ENCODE measurements at places on chromosomes 3 and 15.
A peak's percentile ranks its signal among the peaks of the same experiment; 100 is the strongest.

DNA sequence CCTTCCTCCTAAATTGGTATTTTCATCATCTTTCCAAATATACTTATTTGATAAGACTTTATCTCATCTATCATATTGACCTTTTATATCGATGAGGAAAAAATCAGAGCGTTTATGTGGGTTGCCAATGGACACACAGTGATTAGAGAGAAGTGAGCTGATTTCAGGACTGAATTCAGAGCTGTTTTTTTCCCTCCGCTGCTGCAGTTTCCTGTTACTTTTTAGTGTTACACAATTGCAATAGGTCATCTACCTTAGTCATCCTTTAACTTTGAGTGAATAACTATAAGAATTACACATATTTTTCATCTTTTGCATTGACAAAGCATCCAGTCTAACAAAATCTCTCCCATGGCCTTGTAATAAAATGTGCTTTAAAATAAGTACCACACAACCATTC is 266.3 kb upstream of the CNTN4 start:
- DNase-seq: no peak

- no peak for DNase-seq
Observed at GRCh38 chr3:56952846-56953245, 107.6 kb upstream of the SPATA12 start.

GRCh38 chr3:185667574-185667973 is 81.5 kb downstream of the SENP2 start:
- no peak for DNase-seq

DNA sequence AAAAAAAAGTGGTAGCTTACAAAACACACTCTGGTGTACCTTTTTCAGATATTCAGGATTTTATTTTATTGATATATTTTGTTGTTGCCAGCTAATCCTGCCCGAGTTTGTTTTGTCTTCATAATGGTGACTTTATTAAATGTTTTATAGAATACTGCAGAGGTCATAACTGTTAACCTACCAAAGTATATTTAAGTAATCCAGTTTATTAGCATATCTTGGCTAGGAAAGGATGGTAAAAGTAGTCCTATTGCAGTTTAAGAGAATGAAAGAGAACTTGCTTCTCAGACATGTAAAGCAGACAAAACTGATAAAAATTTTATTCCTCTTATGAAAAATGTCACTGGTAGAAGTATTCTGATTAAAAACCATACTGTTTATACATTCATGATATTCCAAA is 59.2 kb upstream of the IGSF10 start:
- no peak for DNase-seq

- no peak for DNase-seq
Observed at GRCh38 chr3:67031986-67032385, 33.9 kb downstream of the KBTBD8 start.

DNA sequence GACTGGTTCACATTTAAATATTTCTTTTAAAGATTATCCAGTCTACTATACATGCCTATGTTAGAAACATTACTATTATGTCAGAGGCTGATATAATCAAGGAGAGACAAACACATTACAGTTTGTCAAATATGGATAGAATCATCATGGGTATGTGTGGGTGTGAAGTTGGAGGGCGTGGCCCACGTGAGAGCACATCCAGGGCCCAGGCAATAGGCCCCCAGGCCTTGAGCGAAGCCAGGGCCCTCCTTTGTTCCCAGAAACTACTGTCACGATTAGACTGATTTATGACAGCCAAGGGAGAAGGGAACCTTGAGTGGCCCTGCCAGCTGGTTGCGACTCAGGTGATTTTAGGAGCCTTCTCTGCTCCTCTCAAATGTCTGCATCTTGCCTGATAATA is 26.9 kb upstream of the LDHAL6B start:
- no peak for DNase-seq

DNA sequence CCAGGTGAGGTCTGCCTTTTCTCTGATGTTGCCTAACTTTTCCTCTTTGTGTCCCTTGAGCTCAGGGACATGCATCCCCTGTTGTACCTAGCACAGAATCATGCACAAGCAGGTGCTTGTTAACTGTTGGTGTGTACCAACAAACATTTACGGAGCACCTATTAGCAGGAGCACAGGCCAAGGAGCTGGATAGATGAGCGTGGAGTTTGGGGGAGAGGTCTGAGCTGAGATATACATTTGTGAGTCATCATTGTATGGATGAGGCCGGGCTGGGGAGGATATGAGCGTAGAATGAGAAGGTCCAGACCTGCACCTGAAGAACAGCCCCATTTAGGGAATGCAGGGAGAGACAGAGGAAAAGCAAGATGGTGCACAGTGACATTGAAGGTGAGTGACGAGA is 53.4 kb downstream of the SMAD3 start:
- no peak for DNase-seq

DNA sequence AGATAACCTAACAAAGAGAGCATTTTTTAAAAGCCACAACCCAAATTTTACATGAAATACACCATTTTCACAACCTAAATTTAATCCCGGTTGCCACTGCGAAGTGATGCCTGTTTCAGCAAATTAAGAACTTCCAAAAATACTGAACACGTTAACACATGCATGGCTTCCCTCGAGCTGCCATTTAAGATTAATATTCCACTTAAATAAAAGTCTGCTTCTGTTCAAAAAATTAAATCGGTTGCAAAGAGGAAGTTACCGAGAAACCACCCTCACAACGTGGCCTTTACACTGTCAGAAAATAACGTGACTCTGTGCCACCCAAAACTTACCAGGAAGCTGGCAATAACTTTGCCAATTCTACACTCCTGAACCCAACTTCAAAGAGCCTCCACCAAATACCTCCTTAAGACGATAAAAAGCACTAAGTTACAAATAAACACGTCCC is 1.2 kb downstream of the TBL1XR1 start:
- DNase-seq: no peak

DNA sequence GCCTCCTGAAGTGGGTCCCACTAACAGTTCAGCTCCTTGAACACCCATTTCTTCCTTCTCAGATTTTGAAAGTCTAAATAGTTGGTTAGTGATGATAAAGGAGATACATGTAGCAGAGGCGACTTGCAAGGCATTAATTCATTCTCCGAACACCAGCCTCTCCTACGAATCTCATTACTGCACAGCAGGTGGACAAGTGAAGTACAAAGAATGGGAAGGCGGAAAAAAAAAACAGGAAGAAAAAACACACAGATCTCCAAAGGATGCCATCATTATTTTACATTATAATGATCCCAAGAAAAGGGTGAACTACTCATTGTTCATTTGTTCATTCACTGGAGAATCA is 276.5 kb downstream of the MAGI1 start:
- DNase-seq: no peak

DNA sequence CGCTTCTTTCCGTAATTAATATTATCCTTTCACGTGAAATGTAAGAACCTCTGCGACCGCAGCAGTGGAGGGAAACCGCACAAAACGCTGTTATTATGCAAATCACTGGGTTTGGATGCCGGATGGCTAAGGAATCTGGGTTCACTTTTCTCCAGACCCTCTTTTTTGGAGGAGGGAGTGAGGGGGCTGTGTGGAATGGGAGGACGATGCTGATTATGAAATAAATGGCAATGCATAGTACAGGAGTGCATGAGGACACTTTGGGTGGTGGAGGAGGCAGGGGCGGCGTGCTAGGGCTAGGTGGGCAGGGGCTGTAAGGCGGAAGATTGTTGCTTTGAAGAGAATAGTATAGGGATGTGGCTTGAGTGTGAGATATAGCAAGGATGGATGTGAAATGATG is 1.8 kb downstream of the CADM2 start:
- DNase-seq: no peak

DNA sequence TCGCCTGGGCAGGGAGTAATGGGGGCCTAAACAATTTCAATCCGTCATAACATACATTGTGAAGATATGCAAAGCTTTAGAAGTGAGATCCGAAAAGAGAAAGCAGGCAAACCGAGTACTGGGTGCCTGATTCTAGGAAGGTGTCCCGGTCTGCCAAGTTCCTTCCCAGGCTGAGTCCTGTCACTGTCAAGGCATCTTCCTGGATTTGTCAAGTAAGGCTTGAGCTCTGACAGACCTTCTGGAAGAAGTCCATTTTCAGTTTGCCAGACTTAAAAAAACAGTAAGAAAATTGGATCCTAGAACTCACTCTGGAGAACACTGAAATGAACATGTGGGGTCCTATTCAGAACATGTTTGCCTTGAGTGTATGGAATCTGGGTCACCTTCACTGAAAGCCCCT is 253.9 kb downstream of the RORA start:
- no peak for DNase-seq

GRCh38 chr15:35691173-35691761 is 145.3 kb upstream of the DPH6 start:
- DNase-seq: no peak

- no peak for DNase-seq
Observed at GRCh38 chr15:49865925-49866757, 245.3 kb downstream of the DTWD1 start.

GRCh38 chr3:61387817-61388216 is 136.6 kb upstream of the FHIT start:
- no peak for DNase-seq

GRCh38 chr3:112395181-112395895 is 62.4 kb downstream of the CD200 start:
- DNase-seq: no peak

DNA sequence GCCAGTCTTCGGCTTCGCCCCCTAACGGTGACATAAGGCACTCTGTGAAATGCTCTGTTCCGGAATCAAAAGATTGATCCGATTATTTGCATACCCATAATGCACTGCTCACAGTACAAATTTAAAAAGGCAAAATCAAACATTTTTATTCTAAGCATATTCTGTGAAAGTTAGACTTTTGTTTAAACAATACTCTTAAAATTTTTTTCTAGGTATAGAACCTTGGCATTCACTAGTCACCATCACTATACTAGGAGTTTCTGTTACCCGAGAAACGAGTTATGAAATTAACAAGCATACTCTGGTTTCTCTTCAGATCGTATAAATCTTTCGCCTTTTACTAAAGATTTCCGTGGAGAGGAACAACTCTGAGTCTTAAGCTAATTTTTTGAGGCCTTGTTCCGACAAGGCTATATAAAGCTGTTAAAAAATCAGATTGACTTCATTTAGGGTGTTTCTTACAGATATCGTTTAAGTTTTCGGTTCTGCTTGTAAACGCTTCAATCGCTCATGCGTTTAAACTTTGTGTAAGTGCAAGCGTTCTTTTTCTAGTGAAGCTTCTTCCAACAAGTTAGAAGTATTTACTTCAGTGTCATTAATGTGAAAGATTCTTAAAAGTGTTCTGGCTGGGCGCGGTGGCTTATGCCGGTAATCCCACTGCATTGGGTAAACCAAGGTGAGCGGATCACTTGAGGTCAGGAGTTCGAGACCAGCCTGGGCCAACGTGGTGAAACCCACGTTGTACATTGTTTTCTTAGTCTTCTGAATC is at the start of gene RNU5B-1:
Gene RNU5B-1, plus strand, starts transcription at position 297 of the 769 bp plus-strand sequence.
- DNase-seq: peak; percentile 92

GRCh38 chr3:123122525-123123315 is 55.9 kb downstream of the PDIA5 start:
- DNase-seq: no peak

- no peak for DNase-seq
Observed at GRCh38 chr15:40940296-40940801, 11.2 kb downstream of the DLL4 start.

- no peak for DNase-seq
Observed at GRCh38 chr3:13301286-13301987, 118.7 kb downstream of the NUP210 start.

- no peak for DNase-seq
Observed at GRCh38 chr3:11021611-11022011, 29.1 kb downstream of the SLC6A1 start.

DNA sequence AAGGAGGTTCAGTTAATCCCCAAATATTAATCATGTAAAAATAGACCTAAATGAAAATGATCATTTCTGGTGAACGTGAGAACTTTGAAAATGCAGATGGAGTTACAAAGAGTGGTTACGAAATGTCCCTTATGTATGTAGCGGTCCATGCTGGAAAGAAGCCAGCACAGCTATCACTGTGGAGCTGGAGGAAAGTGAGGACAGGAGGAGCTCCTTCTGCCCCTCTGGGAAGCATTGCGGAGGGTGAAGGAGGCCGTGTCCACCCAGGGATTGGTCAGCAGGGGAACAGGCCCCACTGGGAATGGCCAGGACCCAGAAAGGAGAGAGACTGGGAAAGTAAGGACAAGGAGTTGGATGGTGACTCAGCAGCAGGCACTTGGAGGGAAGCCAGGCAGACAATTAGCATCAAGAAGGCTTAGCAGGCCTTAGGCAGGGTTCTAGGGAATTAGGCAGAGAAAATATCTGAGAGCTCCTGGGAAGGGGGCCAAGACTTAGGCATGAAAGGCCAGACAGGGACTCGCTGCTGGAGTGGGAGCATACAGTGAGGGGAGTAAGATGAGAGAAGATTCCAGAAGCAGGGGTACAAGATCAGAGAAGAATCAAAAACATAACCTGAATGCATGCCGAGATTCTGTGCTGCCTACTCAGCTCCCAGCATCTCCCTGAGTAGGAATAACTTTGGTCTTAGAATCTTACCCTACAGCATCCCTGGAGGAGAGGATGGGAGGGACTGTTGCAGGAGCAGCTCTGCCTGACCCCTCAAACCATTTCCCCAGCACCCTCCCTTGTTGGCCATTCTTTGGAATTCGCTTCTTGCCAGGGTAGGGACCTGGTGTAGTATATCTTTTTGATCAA is 171.0 kb upstream of the UMPS start:
- DNase-seq: no peak

DNA sequence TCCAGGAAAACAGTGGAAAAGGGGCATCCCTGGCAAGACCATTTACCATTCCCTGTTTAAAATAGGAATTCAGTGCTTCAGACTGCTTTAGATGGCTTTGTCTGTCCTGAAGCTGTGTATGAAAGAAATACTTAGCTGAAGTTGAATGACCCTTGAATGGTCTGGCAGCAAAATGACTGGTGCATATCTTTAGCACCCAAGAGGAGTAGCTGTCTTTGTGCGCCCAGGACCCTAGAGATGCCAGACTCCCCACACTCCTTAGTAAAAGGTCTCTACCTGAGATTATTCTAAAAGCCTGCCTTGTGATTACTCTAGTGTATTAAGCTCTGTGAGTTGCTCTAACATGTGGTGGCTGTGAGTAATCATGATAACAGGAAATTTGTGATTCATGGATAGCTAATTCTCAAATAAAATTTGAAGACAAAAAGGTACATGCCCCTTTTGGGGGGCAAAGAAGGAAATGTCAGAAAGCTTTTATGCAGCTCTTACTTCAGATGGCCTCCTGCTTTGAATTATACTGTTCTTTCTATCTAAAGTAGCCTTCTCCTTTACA is 3.2 kb downstream of the MAPKBP1 start:
- no peak for DNase-seq

DNA sequence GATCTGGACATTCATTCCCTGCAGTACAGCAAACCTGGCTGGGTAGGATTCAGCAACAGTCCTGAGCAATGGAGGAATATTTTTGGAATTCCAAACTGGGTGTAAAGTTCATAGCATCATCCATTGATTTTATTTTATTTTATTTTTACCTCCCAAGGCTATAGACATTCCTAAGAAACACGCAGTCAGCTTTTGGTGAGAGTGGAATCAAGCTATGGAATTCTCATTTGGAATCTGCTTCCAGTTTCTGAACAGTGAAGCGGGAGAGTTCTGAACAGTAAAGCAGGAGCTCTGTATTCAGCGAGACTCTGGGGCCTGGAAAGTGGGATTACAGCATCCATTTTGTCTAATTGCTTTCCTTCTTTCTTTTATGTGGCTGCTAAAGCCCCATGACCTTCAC is 1.4 kb upstream of the PDZRN3 start:
- DNase-seq: no peak

- no peak for DNase-seq
Observed at GRCh38 chr15:91072161-91072560, 27.9 kb upstream of the SV2B start.

All from GM06990 (cell line).